ENCODE measurements at places on chromosomes 7 and 10.

DNA sequence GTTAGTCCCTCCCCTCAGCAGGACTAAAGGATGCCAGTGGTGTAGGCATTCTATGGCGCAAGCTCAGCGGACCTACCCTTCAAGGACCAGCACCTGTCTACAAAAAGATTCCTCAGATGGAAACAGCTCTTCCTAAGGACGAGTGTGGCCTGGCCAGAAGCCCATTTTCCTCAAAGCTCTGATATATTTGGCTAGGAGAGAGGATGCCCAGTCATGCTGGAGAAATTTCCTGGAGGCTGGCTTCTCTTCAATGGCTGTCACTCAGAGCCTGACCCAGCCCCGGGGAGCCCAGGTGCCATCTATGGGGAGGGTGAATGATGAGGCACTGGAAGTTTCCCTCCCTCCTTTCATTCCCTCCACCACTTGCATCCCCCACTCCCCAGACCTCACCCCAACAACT, 111.5 kb downstream of the PLXNA4 start:
- peak; percentile 22 for DNase-seq

GRCh38 chr7:70094831-70095230, 496.6 kb downstream of the AUTS2 start:
- no peak for DNase-seq

DNA sequence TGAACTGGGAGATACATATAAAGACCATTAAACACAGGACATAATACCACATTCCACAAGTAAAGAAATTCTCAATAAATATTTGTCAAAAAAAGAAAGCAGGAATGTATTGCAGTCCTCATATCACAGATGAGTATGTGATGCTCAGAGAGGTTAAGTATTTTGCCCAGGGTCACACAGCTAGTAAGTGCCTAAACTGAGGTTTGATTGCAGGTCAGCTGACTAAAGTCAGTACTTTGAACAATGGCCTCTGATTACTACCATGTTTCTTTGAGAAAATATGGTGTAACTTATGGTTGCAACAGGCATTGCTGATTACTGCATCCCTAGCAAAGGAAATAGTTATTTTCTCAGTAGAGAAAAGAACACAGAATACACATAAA, 267.1 kb downstream of the ELMO1 start:
- no peak for DNase-seq

- no peak for DNase-seq
Observed at GRCh38 chr7:132368246-132368900, 207.9 kb downstream of the PLXNA4 start.

DNA sequence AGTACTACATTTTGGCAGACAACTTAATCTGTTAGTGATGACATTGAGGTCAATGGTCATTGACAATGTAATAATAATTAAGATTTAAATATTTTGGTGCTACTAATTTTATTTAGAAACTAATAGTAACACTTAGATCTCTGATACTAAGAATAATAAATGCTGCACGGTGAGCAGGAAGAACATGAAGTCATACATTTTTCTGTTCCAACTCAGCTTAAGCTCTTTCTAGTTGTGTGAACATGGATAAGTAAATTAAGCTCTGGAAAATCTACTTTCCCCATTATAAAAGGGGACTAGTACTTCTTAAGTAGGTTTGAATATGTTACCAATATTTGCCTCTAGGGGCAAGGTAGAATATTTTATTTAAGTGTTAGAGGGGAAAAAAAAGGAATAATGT, 65.9 kb upstream of the MEOX2 start:
- no peak for DNase-seq

- no peak for DNase-seq
Observed at GRCh38 chr10:14439451-14440259, 108.9 kb upstream of the FRMD4A start.

- no peak for DNase-seq
Observed at GRCh38 chr7:113828581-113828980, 90.2 kb downstream of the PPP1R3A start.
